ENCODE measurements at places on chromosomes 6 and 20.

DNA sequence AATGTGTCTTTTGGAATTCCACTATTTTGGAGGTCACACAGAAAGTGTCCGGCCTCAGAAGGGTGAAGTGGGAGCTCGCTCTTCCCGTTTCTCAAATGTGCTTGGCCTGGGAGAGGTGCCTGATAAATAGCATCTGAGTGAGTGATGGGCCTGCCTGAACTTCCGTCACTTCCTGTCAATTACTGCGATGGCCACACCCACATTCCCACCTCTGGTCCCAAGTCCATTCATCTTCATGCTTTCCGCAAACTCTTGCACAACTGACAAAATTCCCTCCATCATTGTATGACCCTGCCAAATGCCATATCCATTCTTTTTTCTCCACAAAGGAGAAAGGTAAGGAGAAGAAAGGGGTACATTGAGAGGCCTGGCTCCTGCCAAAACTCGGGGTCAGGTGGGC, 169.0 kb downstream of the QKI start:
- DNase-seq, result no peak

GRCh38 chr20:33337119-33337518, 54.1 kb downstream of the BPIFB1 start:
- DNase-seq, result no peak

DNA sequence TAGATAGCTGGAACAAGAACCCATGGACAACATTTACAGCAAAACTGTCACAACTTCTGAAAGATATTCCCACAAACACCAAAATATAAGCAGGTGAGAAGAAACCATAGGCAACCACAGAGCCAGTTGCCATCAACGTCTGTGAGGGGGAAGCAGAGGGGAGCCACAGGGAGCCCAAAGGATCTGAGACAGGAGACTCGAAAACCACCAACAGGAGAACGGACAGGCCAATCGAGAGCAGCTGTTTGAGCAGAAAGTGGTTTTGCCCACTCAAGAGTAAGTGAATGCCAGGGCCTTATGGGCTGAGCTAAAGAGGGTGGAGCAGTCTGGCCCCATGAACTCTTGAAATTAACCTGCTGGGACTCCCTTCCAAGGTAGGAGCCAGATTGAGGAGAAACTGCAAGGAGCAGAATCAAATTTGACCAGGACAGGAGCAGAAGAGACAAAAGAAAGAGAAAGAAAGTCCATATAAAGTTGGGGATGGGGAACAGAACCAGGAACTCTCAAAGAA, 195.4 kb downstream of the ANKRD60 start:
- no peak for DNase-seq

GRCh38 chr6:36612101-36612625, 18.0 kb downstream of the SRSF3 start:
- DNase-seq, result no peak

- no peak for DNase-seq
These were observed 21.8 kb upstream of the UFL1 start for GRCh38 chr6:96499781-96500180.

DNA sequence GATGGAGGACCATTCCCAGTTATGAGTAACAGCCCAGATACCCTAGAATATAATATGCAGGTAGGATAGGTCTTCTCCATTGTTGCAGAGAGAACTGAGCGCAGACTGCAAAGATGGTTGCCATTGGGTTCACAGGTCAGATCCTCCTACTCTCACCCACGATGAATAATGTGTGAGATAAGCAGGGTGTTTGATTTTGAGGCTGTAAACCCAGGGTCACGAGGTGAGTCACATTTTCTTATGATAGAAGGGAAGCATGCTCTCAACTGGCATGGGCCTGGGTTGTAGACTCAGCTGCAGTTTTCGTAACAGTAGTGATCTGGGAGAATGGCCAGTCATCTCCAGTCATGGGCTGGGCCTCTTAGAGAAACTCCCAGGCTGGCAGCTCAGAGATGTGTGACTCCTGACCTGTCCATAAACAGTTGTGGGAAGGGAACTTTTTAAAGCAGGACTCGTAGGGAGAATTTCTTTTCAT, 74.2 kb downstream of the CD164 start:
- no peak for DNase-seq

- DNase-seq, result no peak
These were observed 80.4 kb upstream of the POPDC3 start for GRCh38 chr6:105259913-105260889.

GRCh38 chr20:10644458-10645204, 29.2 kb downstream of the JAG1 start:
- DNase-seq, result no peak

- DNase-seq, result no peak
These were observed 137.9 kb upstream of the KCNG1 start for GRCh38 chr20:51160821-51161220.

- no peak for DNase-seq
These were observed 155.1 kb upstream of the SOX4 start for GRCh38 chr6:21438237-21438985.

DNA sequence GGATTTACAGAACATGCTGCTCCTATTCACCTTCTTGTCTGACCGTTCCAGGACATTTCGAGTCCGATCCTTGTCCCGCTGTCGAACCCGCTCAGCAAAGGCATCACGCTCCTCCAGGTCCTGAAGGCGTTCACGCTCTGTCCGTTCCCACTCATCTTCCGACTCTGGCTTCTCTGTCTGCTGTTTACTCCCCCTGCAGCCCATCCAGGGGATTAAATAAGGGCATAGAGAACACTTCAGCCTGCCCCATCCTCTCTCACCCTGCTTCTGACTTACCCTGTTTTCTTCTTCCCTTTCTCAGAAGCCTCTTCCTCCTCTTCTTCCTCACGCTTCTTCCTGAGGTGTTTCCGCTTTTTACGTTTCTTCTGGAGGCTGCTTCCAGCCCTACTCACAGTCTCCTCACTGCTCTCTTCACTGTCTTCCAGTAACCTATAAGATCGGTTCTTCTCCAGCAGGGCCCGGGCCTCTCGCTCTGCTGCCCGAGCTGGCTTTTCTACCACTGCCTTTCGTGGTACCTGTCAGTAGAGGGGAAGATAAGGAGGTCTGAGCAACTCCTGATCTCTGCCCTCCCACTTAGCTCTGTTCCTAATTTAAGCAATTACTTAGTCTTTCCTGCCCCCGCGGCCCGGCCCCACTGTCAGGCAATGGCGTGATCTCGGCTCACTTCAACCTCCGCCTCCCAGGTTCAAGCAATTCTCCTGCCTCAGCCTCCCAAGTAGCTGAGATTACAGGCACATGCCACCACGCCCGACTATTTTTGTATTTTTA, 1.9 kb downstream of the DHX16 start:
- no peak for DNase-seq

GRCh38 chr6:16639684-16640480, 121.4 kb downstream of the ATXN1 start:
- no peak for DNase-seq

DNA sequence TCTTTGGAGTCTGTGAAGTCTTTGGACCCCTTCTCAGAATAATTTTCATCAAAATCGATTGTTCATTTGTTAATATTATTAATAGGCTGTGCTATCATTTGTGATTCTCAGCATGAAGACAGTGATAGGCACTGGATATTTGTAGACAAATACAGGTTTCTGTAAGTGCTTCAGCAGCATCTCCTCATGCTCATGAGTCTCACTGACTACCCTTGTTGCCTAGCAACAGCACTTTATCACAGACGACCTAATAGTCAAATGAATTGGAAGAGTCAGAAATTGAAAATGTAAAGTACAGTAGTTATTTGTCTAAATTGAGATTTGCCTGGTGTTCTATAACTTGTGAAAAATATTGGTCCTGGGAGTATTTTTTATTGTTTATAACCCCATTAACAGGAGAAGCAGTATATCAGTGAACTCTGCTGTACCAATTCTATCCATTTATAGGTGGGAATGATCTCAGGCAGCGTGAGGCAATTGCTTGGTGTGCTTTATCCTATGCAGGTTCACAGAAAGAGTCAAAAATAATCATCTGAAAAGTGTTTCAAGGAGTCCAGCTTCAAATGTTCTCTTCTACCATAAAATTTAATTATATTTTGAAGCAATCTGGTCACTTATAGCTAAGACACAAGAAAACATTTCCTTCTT, 684.6 kb downstream of the RFPL4B start:
- DNase-seq, result no peak
